Peyer's patch (tissue), 4 donors: ENCODE measurements at places on chromosomes 3 and 15. TPM values are rescaled to one million over a fixed set of nuclear protein-coding genes. Genes with fewer than 3 reads are reported as not detected.

DNA sequence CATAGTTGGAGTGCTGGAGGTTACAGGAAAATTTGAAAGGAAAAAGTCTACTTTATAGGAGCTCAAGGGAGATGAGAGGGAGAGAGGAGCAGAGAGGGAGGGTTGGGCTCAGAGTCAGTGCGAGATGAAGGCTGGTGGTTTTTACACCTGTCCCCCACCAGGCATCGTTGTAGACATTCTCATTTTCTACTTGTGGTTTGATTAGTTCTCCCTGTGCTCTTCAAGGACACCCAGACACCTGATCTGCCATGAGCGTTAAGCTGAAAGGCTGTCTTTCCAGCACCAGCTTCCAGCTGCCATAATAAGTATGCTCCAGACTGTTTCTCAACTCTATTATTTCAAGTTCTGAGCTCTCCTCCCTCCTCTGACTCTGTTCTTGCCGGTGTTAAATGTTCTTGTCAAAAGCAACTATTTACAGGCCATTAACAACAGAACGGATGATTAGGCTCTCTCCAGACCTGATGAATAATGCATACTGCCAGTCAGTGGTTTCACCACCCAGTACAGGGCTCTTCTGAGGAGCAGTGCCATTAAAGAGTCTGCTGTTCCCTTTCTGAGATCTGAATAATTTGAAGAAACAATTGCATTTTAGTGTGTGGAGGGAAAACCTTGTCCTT, 514.6 kb upstream of the MCTP2 start:
- no peak for DNase-seq

- no peak for DNase-seq
Observed at GRCh38 chr15:35691891-35692867, 146.2 kb upstream of the DPH6 start.

Gene ZBBX
- total RNA-seq, result not detected

- DNase-seq, result no peak
Observed at GRCh38 chr15:38651328-38652038, 86.9 kb upstream of the RASGRP1 start.

GRCh38 chr15:50933341-50933740, 24.9 kb downstream of the AP4E1 start:
- DNase-seq, result no peak

Gene GPR171
- 5.0 TPM for total RNA-seq

Gene CRYGS
- 12.3 TPM for total RNA-seq
